Spinal cord (tissue), 10 donors: ENCODE measurements at places on chromosomes 1 and 21. TPM values are rescaled to one million over a fixed set of nuclear protein-coding genes. Genes with fewer than 3 reads are reported as not detected.

- no peak overlapping the region for H3K27ac ChIP-seq
- peaks cover 6% of the 10 kb centered on the region for H3K4me1 ChIP-seq
- no peak for DNase-seq
- no peak overlapping the region for H3K4me3 ChIP-seq
These were observed 17.4 kb upstream of the GJA9 start for GRCh38 chr1:38898653-38899230.

DNA sequence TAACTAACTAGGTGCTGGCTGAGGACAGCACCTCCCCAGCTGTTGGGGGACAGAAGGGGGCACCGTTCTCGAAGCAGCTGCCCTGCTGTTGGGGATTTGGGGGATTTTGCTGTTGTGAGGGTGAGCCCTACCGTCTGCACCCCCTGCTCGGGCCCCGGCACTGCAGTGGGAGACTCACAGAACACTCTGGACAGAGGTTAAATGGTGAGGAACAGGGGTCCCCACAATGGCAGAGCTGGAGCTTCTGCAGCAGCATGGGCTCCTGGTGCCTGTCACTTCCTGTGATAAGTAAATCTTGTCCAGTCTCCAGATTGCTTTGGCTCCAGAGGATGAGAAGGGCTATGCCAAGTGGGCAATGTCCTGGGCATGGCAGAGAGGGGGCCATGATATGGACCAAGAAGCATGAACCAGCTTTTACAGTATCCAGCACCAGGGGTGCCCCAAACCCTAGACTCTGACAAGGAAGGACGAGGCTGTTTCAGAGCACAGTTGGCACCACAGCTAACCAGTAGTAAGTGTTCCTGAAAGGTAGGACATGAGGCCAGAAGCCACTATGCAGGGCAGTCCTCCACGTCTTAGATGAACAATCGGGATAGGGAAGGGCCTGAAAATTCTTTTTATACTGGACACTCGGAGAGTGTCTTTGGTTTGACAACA lies 365.1 kb upstream of the VAMP3 start:
- no peaks in the 10 kb centered on the region for H3K27me3 ChIP-seq
- H3K4me1 ChIP-seq = no peaks in the 10 kb centered on the region
- H3K4me3 ChIP-seq = no peak overlapping the region
- DNase-seq = no peak
- no peak overlapping the region for H3K27ac ChIP-seq
- H3K36me3 ChIP-seq = peaks cover 8% of the 10 kb centered on the region

POU3F1 gene
- 3.0 TPM for total RNA-seq

DNA sequence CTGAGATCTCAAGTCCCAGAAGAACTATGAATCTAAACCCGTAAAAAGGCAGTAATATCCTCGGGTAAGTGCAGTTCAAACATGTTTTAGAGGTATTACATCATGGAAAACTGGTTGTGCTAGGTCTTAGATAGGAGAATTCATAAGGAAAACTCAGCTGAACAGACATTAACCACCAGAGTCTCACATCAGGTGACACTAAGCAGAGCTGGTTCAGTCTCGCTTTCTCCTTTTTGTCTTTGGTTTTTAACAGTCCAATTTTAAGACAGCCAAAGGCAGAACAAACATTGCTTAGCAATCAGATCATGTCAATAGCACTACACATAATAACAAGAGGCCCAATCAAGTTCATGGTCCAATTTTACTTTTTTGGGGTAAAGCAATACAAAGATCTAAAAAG lies 63.1 kb upstream of the MUTYH start:
- H3K27me3 ChIP-seq = no peaks in the 10 kb centered on the region
- no peaks in the 10 kb centered on the region for H3K4me1 ChIP-seq
- H3K27ac ChIP-seq = no peak overlapping the region

DNA sequence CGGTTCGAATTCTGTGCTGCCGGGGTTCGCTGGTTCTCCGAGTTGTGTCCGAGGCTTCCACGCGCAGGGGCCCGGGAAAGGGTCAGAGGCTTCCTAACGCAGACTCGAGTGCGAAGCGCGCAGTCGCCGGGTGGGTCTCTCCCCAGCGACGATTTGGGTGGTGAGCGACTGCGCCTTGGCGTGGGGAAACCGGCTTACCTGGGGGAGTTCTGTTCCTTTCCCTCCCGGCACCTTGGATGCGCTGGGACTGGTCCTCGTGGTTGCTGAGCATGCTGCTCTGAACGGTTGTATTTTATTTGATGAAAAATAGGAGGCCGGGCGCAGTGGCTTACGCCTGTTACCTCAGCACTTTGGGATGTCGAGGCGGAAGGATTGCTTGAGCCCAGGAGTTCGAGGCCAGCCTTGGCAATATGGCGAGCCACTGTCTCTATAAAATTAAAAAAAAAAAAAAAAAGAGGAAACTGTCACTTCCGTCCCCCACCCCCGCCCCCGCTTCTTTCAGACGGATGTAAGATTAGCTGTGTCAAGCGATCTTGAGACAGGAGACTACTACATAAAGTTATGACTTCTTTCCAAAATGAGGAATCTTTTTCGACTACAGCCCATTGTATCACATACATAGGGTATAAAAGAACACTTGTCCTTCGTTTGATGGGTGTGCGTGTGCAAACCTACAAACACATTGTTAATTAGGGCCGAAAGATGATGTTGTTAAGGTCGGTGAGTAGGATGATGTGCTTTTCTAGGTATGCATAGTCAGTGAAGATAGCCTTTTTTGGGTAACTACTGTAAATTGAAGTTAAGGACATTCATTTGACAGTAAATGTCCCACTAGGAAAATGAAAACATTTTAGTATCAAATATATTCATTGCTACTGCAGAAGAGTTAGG lies at the start of gene CCDC18:
CCDC18 (plus strand) TSS at position 2 of the 891 bp plus-strand sequence. CDS start 2,638 bp downstream, outside the sequence.
- no peaks in the 10 kb centered on the region for H3K36me3 ChIP-seq
- H3K4me1 ChIP-seq = peaks cover 11% of the 10 kb centered on the region
- H3K27ac ChIP-seq = peak within 1 kb of the TSS; percentile 100
- no peaks in the 10 kb centered on the region for H3K27me3 ChIP-seq
- no peak for DNase-seq
- peak within 1 kb of the TSS; percentile 99 for H3K4me3 ChIP-seq

DNA sequence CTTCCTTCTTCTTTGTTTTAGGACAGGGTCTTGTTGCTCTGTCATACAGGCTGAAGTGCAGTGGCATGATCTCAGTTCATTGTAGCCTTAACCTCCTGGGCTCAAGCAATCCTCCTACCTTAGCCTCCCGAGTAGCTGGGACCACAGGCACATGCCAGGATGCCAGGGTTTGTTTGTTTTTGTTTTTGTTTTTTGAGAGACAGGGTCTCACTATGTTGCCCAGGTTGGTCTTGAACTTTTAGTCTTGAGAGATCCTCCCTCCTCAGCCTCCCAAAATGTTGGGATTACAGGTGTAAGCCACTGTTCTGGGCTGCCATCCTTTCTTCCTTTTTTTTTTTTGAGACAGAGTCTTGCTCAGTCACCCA lies 56.5 kb upstream of the SLC45A1 start:
- DNase-seq = no peak
- H3K27me3 ChIP-seq = no peaks in the 10 kb centered on the region
- H3K27ac ChIP-seq = no peak overlapping the region
- H3K4me1 ChIP-seq = peaks cover 3% of the 10 kb centered on the region
- no peak overlapping the region for H3K4me3 ChIP-seq
- H3K36me3 ChIP-seq = no peaks in the 10 kb centered on the region

AMY2A gene
- 0.69 TPM for total RNA-seq

CFHR2 gene
- not detected for total RNA-seq

DNA sequence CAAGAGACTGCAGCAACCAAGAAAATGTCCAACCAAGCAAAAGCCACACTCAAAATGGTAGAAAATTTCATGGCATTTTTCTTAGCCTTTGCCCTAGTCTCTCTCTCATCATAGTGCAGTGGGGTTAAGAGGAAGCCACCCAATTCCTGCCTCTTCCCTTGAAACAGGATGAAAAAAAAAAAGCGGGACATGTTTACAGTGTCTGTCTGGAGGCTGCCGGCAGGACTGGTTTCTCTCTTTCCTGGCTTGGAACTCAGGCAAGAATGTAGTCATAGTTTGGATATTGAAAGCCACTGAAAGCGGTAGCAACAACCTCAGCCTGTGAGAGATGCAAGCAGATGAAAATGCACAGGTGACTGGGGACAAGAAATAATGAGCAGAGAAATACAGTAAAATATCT lies 13.3 kb upstream of the TNFSF18 start:
- H3K4me1 ChIP-seq = no peaks in the 10 kb centered on the region
- no peaks in the 10 kb centered on the region for H3K27me3 ChIP-seq
- H3K4me3 ChIP-seq = no peak overlapping the region
- no peak overlapping the region for H3K27ac ChIP-seq

DNAH14 gene
- total RNA-seq = 51.4 TPM

ADAR gene
- total RNA-seq = 108 TPM

DNA sequence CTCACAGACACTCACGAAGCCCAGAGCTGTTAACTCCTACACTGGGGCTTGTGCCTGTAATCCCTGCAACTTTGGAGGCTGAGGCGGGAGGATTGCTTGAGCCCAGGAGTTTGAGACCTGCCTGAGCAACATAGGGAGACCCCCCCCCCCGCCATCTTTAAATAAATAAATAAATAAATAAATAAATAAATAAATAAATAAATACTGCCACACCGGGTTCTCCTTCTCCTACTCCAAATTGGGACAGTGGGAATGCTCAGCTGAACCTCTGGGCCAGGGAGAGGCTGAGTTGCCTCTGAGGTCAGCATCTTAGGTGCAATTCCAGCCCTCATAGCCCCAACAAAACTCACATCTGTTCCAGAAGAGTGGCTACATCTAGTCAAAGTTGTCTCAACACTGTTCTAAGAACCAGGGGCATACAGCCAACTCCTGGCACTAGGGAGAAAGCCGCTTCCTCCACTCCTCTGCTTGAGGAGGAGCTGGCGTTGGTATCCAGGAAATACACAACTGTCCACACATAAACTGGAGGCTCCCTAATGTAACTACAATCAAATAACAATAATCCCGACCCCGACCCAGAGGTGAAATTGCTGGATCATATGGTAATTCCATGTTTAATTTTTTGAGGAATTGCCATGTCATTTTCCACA lies 27.0 kb downstream of the C1orf216 start:
- peaks cover 4% of the 10 kb centered on the region for H3K4me1 ChIP-seq
- DNase-seq = no peak
- no peaks in the 10 kb centered on the region for H3K27me3 ChIP-seq
- H3K27ac ChIP-seq = no peak overlapping the region

DNA sequence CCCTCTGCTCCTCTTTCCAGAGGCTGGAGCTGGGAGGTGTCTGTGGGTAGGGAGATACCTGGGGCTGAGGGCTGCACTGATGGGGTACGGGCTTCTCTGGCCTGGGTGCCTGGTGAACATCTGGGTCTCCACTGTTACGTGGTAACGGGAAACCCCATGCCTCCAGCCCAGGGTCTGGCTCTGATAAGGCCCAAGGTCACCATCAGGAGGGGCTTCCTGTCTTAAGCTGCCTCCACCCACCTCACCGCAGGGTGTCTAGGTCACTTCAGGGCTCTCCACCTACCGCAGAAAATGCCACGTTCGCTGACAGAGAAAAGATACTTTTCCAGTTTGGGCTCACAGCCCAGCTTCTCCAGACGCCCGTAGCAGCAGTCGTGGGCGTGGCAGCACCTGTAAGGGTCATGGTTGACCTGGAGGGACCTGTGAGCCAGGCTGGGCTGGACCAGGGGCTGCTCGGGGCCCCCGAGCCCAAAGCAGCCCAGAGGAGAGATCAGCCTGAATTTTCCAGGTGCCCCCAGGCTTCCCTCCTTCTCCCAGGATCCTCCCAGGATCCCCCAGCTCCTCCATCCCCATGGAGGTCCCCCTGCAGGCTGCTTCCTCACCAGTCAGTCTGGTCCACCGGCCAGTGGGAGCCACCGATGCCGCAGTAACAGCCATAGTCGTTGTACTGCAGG lies 1.3 kb downstream of the PLA2G2E start:
- H3K36me3 ChIP-seq = no peaks in the 10 kb centered on the region
- H3K4me3 ChIP-seq = no peak overlapping the region
- no peak overlapping the region for H3K27ac ChIP-seq

TSPEAR gene
- total RNA-seq = 0.66 TPM

ANKRD34A gene
- 1.8 TPM for total RNA-seq

MEGF6 gene
- total RNA-seq = 6.0 TPM

GRCh38 chr1:178101654-178102053 lies 7.8 kb downstream of the RASAL2 start:
- no peaks in the 10 kb centered on the region for H3K4me1 ChIP-seq
- DNase-seq = no peak
- H3K27me3 ChIP-seq = no peaks in the 10 kb centered on the region
- H3K4me3 ChIP-seq = no peak overlapping the region

DNA sequence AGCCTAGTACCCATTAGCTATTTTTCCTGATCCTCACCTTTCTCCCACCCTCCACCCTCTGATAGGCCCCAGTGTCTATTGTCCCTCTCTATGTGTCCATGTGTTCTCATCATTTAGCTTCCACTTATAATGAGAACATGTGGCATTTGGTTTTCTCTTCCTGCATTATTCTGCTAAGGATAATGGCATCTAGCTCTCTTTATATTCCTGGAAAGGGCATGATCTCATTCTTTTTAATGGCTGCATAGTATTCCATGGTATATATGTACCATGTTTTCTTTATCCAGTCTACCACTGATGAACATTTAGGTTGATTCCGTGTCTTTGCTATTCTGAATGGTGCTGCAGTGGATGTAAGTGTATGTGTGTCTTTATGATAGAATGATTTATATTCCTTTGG lies 178.9 kb downstream of the NEK7 start:
- H3K27me3 ChIP-seq = no peaks in the 10 kb centered on the region
- H3K36me3 ChIP-seq = no peaks in the 10 kb centered on the region
- H3K27ac ChIP-seq = no peak overlapping the region
- H3K4me3 ChIP-seq = no peak overlapping the region
- no peak for DNase-seq

GRCh38 chr1:178539291-178539690 lies 26.4 kb downstream of the TEX35 start:
- no peak overlapping the region for H3K4me3 ChIP-seq
- no peak for DNase-seq
- H3K36me3 ChIP-seq = peaks cover 4% of the 10 kb centered on the region
- no peaks in the 10 kb centered on the region for H3K27me3 ChIP-seq
- H3K27ac ChIP-seq = no peak overlapping the region

DNA sequence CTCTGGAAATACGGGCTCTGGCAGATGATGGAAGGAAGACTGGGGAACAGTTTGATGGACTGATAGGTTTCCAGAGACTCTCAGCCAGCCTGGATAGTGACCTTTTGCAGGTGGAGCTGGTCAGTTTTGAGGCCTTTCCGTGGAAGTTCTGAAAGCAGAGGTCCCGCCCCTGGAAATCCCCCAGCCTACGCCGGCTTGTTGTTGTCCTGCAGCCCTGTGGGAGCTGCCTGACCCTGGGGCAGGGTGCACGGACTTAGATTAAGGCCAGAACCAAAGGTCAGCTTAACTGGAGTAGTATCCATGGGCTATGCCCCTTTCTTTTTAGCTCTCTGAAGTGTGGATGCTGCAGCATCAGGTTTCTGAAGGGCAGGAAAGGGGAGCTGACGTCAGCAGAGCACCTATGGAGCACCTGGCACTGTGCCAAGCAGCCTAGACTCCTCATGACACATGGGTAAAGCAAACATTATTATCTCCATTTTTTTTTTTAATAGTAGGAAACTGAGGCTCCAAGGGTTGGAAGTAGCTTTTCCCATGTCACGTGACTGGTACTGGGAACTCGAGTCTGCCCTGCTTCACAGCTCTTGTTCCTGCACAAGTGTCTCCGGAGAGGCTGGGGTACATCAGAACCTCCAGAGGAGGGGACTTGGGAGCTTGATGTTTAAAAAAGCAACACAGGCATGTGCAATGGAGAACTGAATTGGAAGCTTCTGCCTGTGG lies 38.5 kb downstream of the IER5 start:
- no peak overlapping the region for H3K27ac ChIP-seq
- H3K4me3 ChIP-seq = no peak overlapping the region
- no peaks in the 10 kb centered on the region for H3K36me3 ChIP-seq
- peaks cover 32% of the 10 kb centered on the region for H3K4me1 ChIP-seq
- H3K27me3 ChIP-seq = no peaks in the 10 kb centered on the region
- no peak for DNase-seq

GRCh38 chr1:182955596-182956588 lies 2.9 kb upstream of the SHCBP1L start:
- no peak for DNase-seq
- no peak overlapping the region for H3K27ac ChIP-seq
- no peak overlapping the region for H3K4me3 ChIP-seq
- peaks cover 8% of the 10 kb centered on the region for H3K27me3 ChIP-seq

SRSF4 gene
- total RNA-seq = 36.6 TPM
